Activated CD4-positive, CD25-positive, alpha-beta regulatory T cell treated with anti-CD3 and anti-CD28 coated beads, Interleukin-2, amount 50 U/mL, for 16 hours (primary cell): ENCODE measurements at places on chromosomes 7 and 10.

DNA sequence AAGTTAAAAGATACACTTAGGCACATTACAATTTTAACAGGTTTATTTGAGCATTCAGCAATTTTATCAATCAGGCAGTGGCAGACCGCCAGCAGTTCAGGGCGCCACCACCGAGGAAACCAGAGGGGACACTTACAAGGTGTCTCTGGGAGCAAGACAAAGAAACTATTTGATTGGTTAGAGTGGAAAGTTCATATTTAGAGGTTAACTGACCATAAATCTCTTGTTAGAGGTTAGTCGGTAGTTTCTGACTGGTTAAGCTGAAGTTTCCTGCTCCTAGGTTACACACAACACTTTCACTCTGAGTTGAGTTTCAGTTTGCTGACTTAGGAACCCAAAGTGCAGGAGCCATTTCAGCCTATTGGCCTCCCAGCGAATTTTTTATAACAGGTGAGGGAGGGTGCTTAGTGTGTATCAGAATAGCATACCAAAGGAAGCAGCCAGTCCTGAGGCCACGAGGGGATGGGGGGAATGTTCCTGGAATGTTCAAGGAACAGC lies 10.8 kb upstream of the PVRIG start:
- DNase-seq: no peak

DNA sequence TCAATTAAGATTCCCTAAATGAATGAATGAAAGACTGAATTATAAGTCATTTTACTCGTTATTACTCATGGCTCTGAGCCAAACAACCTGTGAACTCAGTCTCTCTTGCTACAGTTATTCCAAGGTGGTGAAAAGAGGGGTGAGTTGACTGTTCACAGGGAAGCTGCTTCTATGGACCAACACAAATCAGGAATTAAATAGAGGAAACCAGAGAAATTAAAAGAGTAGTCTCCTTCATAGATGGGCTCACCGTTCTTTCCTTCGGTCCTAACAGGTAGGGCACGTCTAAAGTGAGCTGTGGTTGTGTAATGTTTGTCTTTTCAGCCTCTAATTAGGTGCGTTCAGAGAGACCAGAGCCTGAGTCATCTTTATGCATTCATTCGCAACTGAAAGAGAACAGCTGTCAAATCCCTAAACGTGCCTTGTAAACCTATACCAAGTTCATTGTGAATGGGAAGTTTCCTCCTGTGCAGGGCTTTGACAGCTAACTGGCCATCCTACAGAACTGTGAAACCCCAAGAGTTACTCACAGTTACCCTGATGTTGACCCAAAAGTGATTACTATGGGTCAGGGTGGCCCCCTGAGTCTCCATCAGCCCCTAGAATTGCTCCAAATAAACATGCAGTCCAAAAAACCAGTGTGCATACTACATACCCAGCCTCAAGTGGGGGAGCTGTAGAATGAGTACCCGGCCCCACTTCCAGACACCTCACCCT lies 18.2 kb upstream of the C10orf53 start:
- no peak for DNase-seq

GRCh38 chr7:158291998-158292397 lies 295.6 kb downstream of the PTPRN2 start:
- DNase-seq: no peak

GRCh38 chr10:58514111-58514770 lies 1.6 kb downstream of the BICC1 start:
- DNase-seq: no peak

- DNase-seq: no peak
These were observed 35.4 kb downstream of the DRGX start for GRCh38 chr10:49360271-49361177.

DNA sequence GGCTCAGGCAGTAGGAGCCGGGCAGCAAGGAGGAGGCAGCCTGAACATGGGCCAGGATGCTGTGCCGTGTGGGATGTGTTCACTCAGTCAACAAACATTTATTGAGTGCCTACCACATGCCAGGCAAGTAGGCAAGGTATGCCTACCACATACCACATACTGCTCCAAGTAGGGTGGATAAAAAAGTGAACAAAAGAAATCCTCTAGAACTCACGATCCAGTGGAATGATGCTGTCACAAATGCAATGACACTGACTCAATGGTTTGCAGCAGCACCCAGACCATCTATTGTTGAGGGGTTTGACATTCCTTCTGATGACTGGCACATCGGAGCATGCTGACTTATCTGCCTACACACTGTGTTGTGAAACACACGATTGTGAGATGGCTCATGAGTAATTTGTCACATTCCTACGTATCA lies 413.5 kb downstream of the NRG3 start:
- no peak for DNase-seq

GRCh38 chr10:97542169-97543024 lies 30.2 kb upstream of the ANKRD2 start:
- no peak for DNase-seq

DNA sequence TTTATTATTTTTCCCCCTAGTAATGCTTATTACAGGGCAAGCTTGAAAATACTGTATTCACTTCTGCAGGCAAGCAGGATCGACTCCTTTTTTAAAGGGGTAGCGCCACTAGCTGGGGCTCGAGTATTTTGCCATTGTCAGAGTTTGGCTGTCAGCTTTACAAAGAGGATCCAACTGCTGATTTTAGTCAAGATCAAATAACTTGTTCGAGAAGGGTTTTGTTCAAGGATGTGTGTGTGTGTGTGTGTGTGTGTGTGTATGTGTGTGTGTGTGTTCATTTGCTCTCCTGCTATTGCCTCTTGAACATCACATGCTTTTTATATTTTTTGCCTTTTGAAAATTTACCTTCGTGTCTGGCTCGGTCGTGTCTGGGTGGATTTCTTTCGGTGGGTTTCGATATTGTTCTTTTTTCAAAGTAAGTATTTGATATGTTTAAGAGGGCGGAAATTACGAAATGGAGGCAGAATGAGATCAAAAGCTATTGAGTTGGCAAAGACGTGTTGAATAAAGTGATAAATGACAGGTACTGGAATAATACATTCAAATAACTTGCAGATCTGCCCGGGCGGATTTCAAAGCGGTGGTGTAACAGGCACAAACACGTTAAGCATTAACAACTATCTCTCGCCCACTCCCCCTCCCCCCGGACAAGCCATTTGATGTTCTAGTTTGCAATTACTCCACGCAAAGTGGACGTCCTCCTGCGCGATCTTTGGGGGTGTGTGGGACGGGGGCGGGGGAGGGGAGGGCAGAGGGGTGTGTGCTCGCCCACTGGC lies 1.1 kb downstream of the ARID5B start:
- DNase-seq: peak; percentile 45

DNA sequence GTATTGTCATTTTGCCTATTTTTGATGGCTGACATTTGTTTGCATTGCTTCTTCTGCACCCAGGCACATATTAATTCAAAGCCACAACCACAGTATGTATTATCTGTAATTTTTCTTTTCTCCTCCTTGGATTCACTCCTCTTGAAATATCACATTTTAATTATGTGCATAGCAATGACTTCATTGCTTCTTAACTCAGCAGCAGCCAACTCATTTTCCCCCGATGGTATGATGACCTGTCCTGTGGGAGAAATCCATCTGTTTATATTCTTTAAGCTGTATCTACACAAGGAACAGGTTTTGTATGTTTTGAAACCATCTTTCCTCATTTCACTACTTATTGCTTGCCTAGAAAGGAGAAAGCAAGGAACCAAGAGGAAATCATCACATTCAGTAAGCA lies 588.8 kb downstream of the INHBA start:
- DNase-seq: no peak

GRCh38 chr7:70762696-70763095 lies 369.2 kb upstream of the GALNT17 start:
- no peak for DNase-seq

- no peak for DNase-seq
These were observed 93.7 kb upstream of the RPA3 start for GRCh38 chr7:7812112-7812511.

- DNase-seq: no peak
These were observed 162.2 kb upstream of the SLC25A13 start for GRCh38 chr7:96484091-96484490.

- DNase-seq: no peak
These were observed 84.6 kb downstream of the VPS50 start for GRCh38 chr7:93316730-93317129.

DNA sequence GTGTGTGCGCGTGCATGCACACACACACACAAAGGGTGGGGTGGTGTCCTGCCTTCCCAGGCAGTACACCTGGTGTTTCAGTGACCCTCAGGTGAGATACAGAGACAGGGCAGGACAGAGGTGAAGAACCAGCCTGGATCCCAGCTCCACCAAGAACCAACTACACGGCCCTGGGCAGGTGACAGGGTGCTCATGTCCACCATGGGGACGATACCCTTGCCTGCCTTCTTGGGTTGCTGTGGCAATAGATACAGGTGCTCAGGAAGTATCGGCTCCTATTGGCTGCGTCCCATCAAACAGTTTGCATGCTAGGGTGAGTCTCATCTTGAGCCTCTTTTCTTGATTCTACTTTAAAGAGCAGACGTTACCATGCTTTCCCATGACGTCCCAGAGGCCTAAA lies 33.7 kb upstream of the CXCL12 start:
- DNase-seq: no peak

- peak; percentile 33 for DNase-seq
These were observed 804 bp downstream of the FRAT1 start for GRCh38 chr10:97319671-97320479.

GRCh38 chr7:240887-241421 lies 48.6 kb downstream of the FAM20C start:
- no peak for DNase-seq

DNA sequence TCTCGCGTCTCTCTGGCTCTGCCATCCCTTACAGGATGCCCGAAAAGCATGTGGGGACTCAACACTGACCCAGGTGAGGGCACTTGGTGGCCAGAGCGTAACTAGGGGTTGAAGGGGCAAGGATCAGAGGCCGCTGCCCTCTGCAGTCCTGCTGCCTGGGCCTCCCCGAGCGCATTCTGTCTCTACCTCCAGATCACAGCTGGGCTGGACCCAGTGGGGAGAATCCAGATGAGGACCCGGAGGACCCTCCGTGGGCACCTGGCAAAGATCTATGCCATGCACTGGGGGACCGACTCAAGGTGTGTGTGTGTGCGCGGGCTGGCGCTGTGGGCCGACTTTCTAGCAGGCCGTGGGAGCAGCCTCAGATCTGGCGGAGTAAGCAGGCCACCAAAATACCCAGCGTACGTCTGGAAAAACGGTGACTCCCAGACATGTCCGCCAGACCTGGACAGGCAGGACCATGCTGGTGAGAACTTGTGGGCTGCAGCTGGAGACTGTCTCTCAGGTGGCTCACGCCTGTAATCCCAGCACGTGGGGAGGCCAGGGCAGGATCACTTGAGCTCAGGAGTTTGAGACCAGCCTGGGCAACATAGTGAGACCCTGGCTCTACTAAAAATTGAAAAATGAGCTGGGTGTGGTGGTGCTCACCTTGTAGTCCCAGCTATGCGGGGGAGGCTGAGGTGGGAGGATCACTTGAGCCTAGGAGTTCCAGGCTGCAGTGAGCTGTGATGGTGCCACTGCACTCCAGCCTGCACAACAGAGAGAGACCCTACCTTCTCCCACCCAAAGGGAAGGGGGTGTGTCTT lies 3.2 kb downstream of the GNB2 start:
- DNase-seq: no peak

- DNase-seq: no peak
These were observed 191.5 kb downstream of the PHTF2 start for GRCh38 chr7:77989981-77990566.

- DNase-seq: no peak
These were observed 9.6 kb upstream of the NDUFB2 start for GRCh38 chr7:140686921-140687320.

- no peak for DNase-seq
These were observed 31.0 kb upstream of the PFKP start for GRCh38 chr10:3036155-3037021.

DNA sequence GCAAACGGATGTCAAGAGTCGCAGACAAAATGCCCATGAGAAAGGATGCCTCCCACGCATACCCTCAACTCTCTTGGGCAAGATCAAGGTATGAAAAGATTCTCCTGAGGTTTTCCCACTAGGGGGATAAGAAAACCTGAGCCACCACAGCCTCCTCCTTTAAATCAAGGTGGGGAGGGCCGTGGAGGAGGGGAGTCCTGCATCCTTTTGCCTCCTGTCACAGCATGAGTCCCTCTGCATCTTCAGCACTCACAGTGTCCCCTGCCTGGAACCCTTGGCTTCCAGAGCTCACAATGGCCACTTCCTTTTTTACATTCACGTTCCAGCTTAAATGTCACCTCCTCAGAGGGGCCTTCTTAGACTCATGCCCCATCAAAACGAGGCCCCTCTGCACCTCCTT lies 207.6 kb downstream of the GLI3 start:
- no peak for DNase-seq

DNA sequence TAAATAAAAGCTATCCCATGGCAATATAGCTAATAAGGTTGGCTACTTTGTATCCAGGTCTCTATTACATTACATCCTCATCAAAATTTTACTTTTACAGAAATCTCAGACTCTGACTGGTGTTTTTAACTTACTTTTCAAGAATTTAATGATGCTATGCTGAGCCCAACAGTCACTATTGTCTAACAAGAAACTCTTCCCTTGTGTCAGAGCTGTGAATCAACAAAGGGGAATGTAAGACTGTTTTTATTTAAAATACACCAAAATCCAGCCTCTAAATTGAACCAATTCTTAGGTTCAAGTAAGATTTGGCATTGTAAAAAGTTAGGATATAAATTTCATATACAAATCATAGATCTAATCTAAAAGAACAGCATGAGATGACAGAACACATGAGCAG lies 7.0 kb downstream of the RTKN2 start:
- no peak for DNase-seq

DNA sequence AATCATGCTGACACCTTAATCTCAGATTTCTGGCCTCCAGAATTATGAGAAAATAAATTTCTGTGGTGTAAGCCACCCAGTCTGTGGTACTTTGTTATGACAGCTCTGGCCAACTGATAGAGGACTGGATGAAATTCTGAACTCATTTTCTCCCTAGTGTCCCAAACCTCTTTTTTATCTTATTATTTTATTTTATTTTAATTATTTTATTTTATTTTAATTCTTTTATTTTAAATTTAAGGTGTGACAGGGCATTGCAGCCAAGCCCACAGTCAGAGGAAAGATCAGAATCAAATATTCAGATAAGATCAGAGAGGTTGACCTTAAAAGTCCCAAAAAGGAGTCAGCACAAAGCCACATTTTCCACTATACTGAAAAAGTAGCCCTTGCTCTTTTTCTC lies 228.1 kb downstream of the TFEC start:
- DNase-seq: no peak

GRCh38 chr7:50994753-50995319 lies 212.1 kb upstream of the GRB10 start:
- no peak for DNase-seq

DNA sequence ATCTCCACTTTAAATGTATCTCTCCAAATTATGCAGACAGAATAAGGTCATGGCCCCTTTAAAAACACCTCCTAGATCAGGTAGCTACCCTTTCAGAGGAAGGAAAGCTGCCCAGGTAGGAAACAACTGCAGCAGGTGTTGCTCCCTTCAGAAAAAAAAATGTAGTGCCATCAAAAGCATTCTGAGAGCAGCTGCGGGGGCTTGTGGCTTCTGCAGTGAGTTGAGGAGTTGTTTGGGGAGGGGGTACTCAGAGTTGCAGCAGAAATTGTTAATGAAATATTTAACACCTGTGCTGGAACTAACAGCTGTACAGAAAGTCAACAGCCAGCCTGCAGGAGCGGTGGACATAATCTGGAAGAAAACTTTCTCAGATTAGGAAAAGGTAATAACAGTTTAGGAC lies 24.0 kb downstream of the CDHR3 start:
- DNase-seq: no peak
